Omental fat pad (tissue), 4 donors: ENCODE measurements at places on chromosomes 4 and X.

GRCh38 chrX:69543572-69543971 is 39.4 kb downstream of the NALF2 start:
- DNase-seq = no peak

- no peak for DNase-seq
Measured at GRCh38 chr4:76995776-76996175, 46.2 kb downstream of the SEPTIN11 start.

DNA sequence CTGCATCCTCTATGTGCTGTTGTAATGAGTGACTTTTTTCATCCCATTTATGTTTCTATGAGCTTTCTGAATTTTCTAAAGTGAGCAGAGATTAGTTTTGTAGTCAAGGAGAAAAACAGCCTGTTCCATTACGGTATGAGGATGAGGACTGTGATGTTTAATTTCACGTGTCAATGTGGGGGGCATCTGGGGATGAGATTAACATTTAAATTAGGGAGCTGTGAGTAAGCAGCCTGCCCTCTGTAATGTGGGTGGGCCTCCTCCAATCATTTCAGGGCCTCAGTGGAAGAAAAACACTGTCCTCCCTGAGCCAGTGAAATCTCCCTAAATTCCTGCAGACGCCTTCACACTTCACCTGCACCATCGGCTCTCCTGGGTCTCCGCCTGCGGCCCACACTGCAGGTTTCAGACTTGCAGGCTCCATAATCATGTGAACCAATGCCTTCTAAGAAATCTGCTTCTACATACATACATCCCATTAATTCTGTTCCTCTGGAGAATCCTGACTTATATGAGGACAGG is 121.7 kb downstream of the AFAP1 start:
- DNase-seq = no peak

DNA sequence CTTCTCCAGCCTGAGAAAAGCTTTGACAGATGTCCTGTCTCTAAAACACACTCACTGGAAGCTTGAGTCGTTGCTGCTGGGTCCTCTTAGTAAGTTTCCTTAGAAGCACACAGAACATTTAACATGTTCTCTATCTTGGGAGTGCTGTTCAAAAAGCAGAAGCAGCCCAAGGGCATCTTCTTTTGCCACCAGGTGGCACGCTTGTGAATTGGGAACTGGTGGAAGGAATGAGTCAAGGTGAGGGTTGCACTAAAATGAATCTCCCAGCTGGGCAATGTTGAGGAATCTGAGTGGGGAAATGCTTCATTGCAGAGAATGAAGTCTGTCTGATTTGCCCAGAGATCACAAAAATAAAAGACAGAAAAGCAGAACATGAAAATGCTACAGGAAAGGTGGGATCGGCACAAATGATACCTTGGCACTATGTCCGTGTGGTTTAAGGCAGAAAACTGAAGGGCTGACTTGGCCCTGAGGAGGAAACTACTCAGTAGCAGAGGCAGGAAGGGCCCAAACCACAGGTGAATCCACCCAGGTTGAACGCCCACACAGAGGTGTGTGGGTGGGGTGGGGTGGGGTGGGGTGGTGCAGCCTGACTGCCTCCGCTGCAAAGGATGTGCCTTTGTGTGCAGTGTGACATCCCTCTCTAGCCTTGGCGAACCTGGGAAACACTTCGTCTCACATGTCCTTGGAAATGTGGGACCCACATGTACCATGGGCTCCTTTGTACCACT is 26.0 kb downstream of the KIT start:
- no peak for DNase-seq

DNA sequence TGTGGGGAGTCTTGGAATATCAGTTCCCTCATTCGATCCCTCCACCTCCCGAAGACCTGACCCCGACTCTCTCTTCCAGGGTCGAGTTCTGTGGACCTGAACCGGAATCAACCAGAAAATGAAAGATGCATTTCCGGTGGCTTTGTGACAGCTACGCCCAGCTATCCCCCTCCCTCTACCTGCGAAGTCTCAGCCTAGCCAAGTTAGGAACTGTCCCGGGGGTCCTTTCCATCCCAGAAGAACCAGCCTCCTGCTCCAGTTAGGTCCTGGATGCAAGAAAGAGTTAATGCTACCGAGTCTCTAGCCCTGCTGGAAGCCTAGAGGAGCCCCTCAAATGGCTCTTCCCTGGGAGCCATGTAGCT is 13.4 kb upstream of the ETDC start:
- no peak for DNase-seq

GRCh38 chr4:90621080-90621479 is 493.9 kb downstream of the CCSER1 start:
- no peak for DNase-seq

- DNase-seq = no peak
Measured at GRCh38 chrX:96424007-96424406, 260.6 kb upstream of the DIAPH2 start.

DNA sequence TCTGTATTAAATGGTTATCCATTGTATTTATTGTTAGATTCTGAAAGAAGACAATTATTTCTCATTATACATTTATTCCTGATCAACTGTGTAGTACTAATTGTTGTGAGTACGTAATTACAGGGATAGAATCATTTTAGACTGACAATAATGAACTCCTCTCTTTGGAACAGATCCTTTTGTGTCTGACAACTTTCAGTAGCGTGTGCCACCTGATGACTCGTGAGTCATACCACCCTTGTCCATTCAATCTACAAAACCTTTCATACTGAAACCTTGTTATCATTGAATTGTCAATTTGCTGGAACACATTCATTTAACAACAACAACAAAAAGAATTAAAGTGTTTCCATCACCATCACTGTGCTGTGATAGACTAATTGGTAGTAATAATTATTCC is 602.7 kb upstream of the PCDH7 start:
- no peak for DNase-seq

GRCh38 chr4:99852199-99852749 is 35.6 kb downstream of the DAPP1 start:
- DNase-seq = no peak

DNA sequence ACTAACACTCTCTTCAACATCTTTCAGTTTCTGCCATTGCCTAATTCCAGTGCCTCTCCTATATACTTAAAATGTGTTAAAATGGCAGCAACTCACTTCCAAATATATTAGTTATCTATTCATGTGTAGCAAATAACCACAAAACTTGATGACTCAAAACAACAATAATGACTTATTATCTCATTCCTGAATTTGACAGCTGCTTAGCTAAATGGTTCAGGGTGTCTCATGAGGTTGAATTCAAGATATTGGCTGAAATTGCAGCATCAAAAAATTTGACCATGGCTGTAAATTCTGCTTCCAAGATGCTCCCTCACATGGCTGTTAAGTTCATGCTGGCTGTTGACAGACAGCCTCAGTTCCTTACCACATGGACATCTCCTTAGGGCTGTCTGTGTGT is 25.3 kb downstream of the PITX2 start:
- no peak for DNase-seq

- peak; percentile 52 for DNase-seq
Measured at GRCh38 chr4:81844717-81845116, 373.0 kb upstream of the RASGEF1B start.

- DNase-seq = no peak
Measured at GRCh38 chrX:130082244-130083106, 27.8 kb downstream of the ELF4 start.

DNA sequence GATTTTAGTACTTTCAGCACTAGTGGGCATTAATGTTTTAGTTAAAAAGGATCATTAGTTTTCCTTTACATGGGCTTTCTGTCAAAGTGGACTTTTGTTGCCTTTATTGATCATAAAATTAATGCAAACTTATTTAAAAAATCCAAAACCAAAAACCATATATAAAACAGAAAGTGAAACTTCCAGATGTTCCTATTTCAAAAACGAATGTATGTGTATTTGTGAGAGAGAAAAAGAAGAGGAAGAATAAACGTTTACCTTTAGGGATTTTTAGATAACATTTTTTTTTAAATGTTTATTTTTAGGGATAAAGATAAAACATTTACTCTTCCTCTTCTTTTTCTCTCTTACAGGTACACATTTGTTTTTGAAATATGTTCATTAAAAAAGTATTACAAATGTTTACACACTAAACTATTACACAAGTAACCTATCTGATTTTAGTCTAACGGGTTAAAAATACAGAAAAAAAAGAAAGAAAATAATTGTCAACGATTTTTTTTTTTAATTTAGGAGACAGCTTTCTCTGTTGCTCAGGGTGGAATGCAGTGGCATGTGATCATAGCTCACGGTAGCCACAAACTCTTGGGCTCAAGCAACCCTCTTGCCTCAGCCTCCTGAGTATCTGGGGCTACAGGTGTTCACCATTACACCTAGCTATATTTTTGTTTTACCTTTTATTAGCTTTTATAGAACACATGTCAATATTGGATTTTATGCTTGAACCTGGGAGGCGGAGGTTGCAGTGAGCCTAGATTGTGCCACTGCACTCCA is 16.8 kb upstream of the COX18 start:
- DNase-seq = no peak

DNA sequence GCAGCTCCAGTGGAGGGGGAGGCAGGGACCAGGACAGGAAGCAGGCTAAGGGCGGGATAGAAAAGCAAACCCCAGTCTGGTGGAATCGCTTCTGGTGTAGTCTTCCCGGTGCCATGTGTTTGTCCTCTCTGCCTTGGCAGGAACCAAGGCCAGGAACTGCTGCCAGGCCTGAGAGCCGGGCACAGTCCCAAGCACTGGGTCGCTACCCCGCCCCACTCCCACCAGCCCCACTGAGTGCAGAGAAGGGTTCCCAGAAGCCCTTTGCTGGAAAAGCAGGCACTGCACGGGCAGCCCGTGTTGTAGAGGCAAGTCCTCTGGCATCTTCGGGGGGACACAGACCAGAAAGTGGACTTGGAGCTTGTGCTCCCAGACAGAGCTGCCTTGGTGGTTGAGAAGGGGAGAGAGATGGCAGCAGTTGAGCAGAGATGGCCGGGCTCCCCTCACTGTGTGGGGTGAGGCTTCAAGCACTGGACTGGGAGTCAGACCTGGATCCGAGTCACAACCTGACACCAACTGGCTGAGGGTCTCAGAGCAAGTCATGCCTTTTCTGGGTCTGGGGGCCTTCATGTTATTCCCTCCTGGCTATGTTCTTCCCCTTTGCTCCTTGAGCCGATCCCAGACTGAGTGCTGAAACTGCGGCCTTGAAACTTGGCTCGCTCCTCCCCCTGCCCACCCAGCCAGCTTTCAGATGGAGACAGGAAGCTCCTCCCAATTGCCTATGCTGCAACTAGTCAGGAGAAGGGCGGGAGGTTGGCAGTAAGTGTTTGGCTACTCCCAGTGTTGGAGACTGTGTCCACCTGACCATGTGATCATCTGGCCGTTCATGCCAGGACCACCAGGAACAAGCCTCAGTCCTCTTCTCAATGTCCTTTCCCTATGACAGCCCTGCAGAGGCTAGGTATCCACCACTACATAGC is 59.7 kb upstream of the MTM1 start:
- DNase-seq = no peak

- no peak for DNase-seq
Measured at GRCh38 chr4:4864443-4864939, 5.0 kb downstream of the MSX1 start.

GRCh38 chrX:23509256-23509655 is 158.0 kb upstream of the PRDX4 start:
- no peak for DNase-seq

DNA sequence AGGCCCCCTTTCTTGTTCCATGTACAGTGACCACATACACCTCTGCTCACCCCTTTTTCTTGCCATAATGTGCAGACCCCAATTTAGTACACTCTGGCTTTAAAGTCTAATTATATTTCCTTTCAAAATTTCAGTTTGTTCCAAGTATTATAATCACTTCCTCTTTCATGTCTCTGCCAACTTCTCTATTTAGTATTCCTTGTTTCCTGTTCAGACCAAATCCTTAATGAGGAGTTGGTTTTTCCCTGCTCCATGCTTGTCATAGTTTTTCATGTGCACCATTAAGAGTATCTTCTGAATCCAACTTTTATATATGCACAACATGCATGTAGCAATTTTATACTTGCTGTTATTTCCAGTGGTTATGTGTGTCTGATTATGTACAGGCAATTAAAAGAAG is 32.3 kb downstream of the USP53 start:
- DNase-seq = no peak

GRCh38 chr4:121034017-121034416 is 38.3 kb downstream of the NDNF start:
- DNase-seq = no peak

DNA sequence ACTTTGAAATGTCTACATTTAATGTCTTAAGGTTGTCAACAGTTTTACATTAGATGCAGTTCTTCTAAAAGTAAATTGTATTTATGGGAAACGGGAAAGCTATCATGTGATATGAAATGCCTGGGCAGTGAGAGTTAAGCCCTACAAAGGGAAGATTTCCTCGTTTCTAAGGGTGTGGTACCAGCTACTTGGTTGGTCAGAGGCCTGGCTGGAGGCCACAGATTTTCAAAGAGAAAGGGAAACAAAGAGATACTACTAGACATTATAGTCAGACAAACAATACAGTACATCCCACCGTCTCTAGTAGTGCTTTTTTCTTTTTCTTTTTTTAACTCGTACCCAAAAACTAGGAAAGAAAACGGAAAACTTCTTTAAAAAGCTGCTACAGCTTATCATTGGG is 467.8 kb downstream of the PCDH7 start:
- no peak for DNase-seq

GRCh38 chrX:150902434-150903109 is 4.1 kb upstream of the CD99L2 start:
- no peak for DNase-seq

DNA sequence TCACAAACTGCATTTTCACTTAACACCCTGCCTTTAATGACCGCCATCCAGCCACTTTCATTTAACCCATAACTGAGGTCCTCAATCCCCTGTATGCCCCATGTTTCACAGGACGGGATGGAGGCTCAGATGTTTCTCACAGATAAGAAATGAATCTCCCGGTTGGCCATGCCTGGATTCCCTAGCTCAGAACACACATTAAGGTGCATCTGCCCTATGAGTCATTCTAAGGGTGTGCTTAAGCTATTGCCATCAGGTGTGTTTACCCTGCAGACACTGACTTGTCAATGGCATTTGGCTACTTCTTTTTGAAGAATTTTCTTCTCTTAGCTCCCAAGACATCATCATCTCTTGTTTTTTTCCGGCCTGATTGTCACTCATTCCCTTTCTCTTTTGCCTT is 222.6 kb upstream of the SMIM31 start:
- DNase-seq = no peak

- DNase-seq = no peak
Measured at GRCh38 chr4:22897520-22898108, 204.9 kb downstream of the GBA3 start.

- no peak for DNase-seq
Measured at GRCh38 chrX:31057691-31058090, 14.2 kb downstream of the FTHL17 start.

DNA sequence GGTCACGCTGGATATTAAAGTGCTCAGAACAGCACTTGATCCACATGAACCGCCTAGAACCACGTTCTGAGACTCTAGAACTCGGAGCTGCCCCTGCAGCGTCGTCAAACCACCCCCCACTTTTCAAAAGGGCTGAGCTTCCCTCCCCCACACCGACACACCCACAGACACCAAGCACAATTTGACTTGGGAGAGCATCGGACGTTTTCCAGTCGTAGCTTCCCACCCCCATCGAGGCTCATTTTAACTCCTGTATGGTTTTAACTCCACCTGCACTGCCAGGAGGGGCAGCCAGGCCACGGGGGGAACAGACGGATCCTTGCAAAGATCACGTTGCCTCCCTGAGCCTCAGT is 26.3 kb downstream of the PPP2R2C start:
- no peak for DNase-seq
